ENCODE measurements at places on chromosomes 2 and 18.

- DNase-seq: no peak
These were observed 22.6 kb upstream of the CYP1B1 start for GRCh38 chr2:38098421-38099098.

DNA sequence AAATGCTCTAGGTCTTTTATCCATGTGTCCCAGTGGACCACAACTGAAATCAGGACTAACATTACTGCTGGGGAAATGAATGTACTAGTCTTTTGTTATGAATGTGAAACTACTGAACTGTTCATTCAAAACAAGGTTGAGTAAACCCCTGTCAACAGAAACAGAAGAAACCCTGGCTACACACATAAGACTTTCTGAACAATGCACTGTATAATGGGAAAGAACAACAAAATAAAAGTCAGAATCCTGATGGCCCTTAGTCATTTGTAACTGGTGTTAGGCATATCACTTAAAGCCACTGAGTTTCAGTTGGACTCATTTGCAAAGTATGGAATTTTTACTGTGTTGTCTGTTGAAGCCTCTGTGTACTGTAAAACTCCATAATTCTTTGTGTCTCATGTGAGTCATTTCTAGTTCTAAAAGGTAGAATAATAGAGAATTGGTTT is 77.0 kb upstream of the UBXN4 start:
- no peak for DNase-seq

DNA sequence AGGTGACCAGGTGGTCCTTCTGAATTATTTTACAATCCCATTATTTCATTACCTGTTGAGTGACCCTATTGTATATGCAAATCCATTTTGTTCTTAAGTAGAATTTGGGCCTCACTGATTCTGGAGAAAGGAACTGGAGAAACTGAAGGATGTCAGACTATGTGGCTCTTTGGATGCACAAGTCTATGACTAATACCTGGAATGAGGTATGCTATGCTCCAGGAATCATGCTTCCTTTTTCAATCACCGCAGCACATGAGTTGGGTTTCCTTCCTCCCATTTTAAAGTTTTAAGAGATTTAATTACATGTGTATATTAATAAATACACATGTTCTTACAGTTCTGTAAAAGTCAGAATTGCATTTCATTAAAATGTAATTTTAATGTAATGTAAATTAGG is 253.9 kb upstream of the VWC2L start:
- DNase-seq: no peak

GRCh38 chr2:145020694-145021093 is 500.8 kb upstream of the ZEB2 start:
- DNase-seq: no peak

GRCh38 chr2:27073782-27074181 is 2.3 kb upstream of the OST4 start:
- no peak for DNase-seq

DNA sequence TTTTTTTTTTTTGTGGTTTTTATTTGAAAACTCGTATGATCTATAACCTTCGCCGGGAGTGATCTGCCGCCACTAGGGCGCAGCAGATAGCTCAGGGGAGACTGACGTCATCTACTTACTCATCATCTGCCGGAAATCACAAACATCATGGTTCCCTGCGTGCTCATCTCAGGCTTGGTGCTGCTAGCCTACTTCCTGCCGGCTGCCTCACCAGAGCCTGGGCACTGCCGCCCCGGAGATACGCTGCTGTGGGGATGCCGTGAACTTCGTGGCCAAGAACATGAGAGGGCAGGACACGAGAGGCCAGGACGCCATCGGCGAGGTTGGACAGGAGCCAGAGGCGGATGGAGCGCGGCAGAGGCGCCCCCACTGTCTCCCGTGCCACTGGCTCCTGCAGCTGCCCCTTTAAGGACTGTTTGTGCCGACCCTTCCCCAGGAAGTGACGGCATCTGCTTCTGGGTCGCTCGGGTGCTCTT is 68.8 kb downstream of the DOK6 start:
- DNase-seq: no peak

DNA sequence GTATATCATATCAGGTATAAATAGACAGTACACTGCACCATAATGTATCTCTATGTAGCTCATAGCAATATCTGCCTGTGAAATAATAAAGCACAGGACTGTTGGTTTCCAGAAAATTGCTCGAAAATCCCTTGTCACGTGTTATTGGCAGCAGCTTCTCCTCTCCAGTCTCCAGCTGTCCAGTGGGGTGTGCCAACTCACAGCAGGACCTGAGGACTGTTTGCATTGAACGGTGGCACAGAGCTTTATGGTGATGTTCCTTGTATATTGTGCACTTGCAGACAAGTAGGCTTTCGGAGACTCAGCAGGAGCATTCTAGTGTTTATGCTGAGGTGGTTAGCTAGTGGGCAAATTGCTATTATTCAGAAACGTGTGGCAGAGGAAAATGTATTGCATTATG is 182.2 kb upstream of the ATP5MC3 start:
- no peak for DNase-seq

DNA sequence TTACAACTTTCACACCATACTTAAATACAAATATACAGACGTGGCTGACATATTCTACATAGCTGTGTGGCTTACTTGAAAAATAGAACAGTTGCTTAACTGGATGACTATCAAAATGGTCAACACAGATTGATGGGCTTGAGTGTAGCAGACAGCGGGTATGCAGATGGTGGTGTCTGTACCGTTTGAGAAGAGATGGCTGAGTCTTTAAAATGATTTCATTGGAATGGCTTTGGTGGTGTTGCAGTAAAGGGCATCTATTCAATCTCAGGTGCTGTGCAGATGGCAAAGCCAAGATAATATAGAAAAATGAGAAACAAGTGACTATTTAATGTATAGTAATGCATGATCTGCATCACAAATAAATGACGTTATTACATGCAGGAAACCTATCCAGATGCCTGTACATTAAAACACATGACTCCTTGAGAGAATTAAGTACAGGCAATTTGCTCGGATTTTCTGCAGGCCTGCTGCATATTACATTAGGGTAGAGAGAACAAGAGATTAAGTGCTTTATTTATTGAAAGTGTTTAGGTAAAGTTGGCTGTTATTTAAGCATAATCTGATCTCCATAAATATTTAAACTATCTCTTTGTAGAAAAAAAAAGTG is 68.5 kb downstream of the AGPS start:
- no peak for DNase-seq

GRCh38 chr18:42024131-42024530 is 69.1 kb downstream of the PIK3C3 start:
- no peak for DNase-seq

DNA sequence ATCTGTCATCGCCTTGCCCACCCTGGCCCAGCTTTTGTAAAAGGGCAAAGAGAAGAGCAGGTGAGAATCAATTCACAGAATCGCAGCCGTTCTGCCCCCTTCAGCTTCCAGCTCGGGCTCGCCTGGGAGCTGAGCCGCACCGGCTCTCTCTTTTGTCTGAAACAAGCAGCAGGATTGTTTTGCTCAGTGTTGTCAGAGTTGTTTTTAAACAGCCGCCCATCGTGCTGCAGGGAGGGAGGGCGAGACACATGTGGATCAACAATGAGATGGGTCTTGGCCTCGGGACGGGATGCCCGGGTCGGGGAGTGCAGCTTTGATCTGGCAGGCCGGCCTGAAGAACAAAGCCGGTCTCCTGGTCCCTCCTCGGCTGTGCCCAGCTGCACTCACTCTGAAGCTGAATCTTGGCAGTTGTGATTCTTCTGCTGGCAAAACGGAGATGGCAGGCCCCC is 39.7 kb upstream of the HDAC4 start:
- no peak for DNase-seq

- DNase-seq: no peak
These were observed 214.4 kb upstream of the ARL4C start for GRCh38 chr2:234711308-234711707.

DNA sequence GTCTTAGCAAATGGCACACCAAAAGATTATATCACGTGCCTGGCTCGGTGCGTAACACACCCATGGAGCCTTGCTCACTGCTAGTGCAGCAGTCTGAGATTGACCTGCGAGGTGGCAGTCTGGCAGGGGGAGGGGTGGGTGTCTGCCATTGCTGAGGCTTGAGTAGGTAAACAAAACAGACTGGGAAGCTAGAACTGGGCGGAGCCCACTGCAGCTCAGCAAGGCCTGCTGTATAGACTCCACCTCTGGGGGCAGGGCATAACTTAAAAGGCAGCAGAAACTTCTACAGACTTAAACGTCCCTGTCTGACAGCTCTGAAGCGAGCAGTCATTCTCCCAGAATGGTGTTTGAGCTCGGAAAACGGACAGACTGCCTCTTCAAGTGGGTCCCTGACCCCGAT is 55.9 kb upstream of the FSHR start:
- DNase-seq: no peak

- no peak for DNase-seq
These were observed 70.0 kb upstream of the TAF1B start for GRCh38 chr2:9772999-9773902.

GRCh38 chr2:144471305-144472045 is 48.4 kb downstream of the ZEB2 start:
- DNase-seq: no peak

DNA sequence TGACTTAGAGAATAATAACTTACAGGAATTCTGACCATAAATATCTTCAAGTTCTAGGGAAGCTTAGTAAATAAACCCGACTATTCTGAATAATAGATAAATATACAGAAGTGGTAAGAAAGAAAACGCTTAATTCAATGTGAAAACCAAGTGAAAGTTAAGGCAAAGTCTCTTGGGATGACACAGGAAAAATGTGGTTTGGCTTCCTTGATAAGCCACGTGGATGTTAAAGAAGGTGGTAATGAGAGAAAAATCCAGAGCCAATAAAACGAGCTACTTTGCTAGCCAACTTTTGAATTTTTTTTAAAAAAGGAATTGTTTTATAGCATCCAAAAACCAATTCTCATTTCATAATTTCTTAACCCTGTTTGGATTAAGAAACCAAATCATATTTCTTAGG is 166.2 kb upstream of the VRK2 start:
- DNase-seq: no peak

GRCh38 chr18:22871809-22872525 is 61.2 kb upstream of the RBBP8 start:
- no peak for DNase-seq

DNA sequence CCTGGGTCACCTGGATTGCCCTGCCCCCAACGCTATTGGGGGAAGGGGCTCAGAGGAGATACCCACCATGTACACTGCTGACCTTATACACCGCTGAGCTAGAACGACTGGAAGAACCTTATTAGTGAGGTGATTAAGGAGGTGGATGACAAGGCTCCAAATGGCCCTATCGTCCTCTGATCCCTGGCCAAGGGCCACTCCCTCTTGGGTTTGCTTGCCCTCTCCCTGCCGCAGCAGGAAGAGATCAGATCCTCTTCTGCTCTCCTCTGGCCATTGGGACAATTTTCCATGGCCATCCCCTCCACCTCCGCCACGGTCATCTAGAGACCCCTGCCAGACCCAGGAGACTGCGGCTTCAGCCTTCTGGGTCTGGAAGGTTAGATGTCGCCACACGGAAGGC is 1.2 kb downstream of the ZNF514 start:
- no peak for DNase-seq

GRCh38 chr18:52408800-52409302 is 68.9 kb downstream of the DCC start:
- no peak for DNase-seq

DNA sequence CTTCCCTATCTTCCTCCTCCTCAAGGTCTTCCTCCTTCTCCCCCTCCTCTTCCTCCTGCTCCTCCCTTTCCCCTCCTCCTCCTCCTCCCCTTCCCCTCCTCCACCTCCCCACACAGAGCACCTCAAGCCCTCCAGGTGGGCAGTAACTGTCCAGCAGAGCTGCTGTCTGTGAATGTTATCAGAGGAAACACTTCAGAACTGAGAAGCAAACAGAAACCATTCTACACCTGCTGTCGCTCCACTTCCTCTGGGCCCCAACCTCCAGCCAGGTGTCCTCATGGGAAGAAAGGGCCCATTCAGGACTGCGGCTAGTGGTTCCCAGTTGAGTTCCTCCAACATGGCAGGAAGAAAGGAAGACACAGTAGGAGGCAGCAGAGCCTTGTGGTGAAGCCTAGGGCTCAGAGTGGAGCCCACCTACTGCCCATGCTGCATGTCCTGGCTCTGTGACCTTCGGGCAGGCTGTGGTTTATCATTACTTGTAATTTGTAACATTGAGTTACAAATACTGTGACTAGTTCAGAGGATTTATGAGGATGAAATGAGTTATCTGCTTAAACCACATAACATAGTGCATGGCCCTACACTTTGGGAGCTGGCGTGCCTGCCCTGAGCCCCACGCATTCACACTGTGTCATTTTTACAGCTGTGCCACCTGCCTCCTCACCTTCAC is 165.9 kb upstream of the ID2 start:
- DNase-seq: no peak

GRCh38 chr2:105177536-105178254 is 63.8 kb upstream of the GPR45 start:
- DNase-seq: no peak

- DNase-seq: no peak
These were observed 163.4 kb downstream of the ARL4C start for GRCh38 chr2:234333168-234334130.
